ENCODE measurements at places on chromosomes 1 and 21.

DNA sequence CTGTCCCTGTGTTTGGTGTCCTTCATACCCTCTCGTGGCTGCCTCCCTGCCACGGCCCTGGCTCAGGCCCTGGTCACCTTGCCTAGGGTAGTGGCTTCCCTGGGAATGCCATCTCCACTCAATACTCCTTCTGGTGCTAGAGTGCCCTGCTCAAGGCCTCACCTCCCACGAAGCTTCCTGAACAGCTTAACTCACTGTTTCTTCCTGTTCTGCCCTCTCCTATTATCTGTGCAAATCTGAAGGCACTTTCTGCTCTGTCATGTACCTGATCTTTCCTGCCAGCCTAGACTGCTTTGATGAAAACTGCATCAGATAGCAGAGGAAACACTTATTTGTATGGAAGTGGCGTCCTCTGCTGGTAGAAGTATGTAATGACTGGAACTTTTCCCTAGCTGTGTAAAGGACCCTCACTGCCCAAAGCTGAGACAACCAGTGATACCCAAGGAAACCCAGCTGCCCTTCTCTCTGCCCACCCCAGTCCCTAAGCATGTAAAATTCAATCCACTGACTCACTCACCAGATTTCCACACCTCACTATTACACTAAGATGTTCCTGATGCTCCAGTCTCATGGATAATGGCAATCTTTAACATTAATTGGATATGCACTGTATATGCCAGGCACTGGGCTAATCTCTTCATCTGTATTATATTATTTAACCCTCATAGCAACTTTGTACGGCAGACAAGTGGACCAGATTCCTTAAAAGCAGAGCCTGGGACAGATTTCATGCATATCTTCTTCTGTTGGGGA lies 36.2 kb upstream of the BTG2 start:
- no peak for DNase-seq

DNA sequence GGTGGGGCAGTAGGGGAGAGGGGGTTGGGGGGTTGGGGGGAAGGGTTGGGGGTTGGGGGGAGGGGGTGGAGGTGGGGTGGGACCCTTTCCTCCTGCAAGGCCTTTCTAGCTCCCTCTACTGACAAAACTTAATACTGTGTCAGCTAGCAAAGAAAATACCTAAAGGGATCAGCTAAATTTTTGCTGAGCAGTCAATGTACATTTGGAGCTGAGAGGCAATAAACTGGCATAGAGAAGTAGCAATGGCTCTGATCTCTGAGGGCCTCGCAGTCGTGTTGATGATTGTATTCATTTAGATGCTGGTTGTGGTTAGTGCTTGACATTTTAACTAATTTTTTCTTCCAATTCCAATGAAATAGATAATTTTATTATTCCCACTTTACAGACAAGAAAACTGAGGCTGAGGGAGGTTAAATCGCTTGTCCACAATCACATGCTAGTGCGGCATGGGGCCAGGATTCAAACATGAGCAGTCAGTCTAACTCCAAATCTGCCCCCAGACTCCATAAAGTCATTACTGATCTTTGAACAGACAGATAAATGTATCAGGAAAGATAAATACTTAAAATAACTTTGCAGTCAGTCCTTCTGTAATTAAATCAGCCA lies 357.1 kb downstream of the DISC1 start:
- DNase-seq: no peak

- DNase-seq: no peak
These were observed 78.0 kb downstream of the SYT2 start for GRCh38 chr1:202632241-202632640.

DNA sequence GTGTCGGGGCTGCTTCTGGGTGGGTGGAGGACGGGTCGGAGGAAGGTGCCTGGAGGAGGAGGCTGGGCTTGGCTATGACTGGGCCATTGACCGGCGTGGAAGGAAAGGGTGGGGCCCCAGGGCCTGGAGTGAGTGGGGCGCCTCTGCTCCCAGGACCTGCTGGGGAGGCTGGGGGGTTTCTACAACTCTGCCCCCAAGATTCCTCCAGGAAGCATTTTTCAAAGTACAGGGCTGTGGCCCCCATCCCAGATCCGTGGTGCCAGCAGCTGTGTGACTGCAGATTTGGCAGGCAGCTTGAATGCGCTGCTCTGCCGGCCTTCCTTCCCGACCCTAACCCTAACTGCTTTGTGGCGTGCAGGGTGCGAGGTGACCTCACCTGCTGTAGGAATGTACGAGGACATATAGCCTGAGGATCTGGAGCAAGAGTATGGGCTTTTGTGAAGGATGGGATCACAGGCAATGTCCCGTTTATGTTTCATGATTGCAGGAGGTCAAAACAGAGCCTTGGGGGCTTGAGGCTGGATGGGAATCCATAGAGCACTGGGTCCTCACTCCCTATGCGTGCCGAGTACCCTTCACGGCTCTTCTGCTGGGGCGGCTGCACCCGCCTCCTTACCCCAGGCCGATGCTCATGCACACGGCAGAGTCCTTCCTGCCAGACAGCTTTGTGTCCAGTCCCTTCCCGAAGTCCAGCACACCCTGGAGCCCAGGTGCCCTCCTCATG lies 24.7 kb downstream of the TRPM2 start:
- DNase-seq: peak; percentile 70

GRCh38 chr1:28314547-28314941 lies 14.3 kb upstream of the MED18 start:
- no peak for DNase-seq

- peak; percentile 54 for DNase-seq
These were observed 53.6 kb downstream of the OLIG1 start for GRCh38 chr21:33123374-33124123.

DNA sequence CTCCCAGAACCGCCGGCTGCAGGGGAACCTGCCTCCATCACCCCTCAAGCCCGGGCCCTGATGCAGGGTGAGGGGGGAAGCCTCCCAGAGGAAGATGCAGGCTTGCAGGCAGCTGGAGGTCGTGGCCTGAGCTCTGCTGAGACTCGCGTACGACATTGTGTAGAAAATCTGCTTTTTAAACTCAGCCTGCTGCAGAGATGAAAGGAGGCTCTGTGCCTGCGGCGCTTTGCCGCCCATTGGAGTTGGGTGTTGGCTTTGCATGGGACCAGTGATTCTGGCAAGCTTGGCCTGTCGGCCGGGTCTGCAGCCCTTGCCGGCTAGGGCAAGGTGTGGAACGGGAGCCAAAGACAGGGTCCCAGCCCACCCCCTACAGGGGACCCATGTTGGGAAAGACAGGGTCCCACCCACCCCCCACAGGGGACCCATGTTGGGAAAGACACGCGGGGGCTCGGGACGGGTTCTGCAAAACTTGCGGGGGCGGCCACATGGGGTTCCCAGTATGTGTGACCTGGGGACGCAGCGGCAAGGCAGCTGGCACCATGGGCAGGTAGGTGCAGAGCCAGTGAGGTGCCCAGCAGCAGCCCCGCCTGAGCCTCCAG lies 55.6 kb downstream of the SLX9 start:
- peak; percentile 77 for DNase-seq

- DNase-seq: peak; percentile 79
These were observed 94.5 kb downstream of the SYT2 start for GRCh38 chr1:202615501-202616354.

- DNase-seq: peak; percentile 71
These were observed 9.8 kb upstream of the COL6A1 start for GRCh38 chr21:45971616-45972352.

GRCh38 chr1:83546874-83547273 lies 452.1 kb downstream of the TTLL7 start:
- no peak for DNase-seq

DNA sequence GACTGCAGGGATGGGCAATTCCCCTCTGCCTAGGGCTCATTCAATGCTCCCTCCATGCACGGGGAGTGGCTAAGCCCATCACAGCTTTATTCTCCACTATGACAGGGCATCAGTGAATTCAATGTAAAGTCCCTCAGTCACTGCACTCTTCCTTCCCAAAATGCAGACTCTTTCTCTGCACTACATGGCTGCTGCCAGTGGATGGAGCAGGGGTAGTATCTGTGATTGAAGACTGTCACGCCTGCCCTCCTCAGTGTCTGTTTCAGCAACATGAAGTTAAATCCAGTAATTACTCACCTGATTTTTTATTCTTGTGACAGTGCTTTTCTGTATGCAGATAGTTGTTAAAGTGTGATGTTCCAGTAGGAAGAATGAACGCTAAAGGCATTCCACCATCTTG lies 1323.2 kb downstream of the AMY1C start:
- no peak for DNase-seq

- DNase-seq: no peak
These were observed 42.0 kb upstream of the PCBP3 start for GRCh38 chr21:45601551-45601950.

DNA sequence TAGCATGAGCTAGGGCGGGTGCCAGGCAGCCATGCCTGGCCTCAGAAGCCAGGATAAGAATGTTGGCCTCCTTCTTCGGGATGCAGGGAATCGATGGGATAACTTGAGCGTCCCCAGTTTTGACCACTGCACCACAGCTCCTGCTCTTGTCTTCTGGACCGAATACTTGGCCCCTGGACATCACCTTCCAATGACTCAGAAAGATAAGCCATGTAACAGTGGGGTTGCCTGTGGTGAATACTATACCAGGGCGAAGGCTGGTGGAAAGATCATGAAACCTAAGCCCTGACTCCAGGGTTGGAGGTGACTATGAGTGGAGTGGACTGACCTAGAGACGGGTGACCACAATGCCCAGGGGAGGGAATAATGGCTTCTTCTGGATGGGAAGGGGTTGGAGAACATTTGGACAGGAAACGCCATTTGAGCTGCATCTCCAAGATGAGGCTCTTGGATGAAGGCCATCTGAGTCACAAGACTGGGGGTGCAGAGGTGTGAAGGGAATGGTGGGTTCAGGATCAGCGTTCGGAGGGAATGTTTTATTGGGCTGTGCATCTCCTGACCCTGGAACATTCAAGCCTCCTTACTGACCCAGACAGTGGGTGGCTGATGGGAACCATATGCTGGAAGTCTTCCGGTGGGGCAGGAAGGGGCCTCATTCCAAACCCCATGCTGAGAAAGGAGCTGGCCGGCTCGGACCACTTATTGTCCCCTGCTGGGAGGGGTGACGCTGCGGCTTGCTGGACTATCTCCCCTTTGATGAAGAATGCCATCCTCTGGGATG lies 18.5 kb upstream of the KCNE2 start:
- no peak for DNase-seq

- DNase-seq: no peak
These were observed 20.7 kb upstream of the PADI4 start for GRCh38 chr1:17287130-17287776.

DNA sequence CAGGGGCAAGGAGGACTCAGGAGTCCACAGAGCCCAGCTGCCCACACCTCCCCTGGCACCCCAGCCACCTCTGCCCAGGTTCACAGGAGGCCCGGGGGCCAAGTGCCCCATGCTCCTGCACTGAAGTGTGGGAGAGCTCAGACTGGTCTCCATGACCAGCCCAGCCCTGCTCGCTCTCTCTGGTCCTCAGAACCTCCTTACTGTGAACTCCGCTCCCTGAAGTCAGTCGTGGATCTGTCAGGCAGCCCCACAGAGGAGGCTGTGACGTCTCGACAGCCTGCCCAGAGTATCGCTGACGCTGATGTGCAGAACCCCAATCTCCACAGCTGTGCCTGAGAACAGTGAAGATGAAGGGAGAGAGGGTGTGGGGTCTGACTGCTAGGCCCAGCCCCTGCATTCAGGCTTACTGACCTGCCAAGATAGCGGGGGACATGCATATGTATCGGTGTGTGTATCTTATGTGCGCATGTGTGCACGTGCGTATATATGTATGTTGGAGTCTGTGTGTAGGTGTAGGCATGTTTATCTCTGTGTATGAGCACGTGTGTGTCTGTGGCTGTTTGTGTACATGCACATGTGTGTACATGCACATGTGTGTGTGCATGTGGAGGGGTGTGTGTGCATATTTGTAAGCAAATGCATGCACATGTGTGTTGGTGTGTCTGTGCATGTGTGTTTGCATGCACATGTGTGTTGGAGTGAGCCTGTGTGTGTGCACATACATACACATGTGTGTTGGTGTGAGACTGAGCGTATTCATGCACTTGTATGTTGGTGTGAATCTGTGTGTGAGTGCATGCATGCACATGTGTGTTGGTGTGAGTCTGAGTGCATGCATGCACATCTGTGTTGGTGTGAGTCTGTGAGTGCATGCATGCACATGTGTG lies 118.5 kb upstream of the ARHGEF16 start:
- no peak for DNase-seq

DNA sequence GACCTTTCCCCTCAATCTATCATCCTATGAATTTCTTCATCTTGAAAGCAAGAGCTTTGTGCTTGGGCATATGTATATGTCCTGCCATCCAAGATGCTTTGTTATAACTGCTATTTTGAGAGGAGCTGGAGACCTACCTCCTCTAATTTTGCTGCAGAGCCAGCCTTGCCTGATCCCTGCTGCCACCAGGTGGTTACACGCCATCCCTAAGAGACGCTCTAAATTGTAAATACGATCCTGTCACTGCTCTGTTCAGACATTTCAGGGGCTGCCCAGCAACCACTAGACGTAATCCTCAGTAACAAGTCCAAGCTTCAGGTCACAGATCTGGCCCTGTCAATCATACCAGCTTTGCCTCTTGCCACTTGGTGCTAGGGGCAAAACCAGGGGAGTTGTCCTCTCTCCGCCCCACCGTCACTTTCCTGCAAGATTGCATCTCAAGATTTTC lies 32.9 kb downstream of the GPA33 start:
- no peak for DNase-seq

GRCh38 chr1:209353053-209353452 lies 230.5 kb upstream of the CAMK1G start:
- DNase-seq: no peak

GRCh38 chr1:58649555-58649954 lies 50.3 kb downstream of the MYSM1 start:
- DNase-seq: no peak

- no peak for DNase-seq
These were observed 1260.6 kb downstream of the NCAM2 start for GRCh38 chr21:22258821-22259220.

GRCh38 chr1:1256956-1257871 lies 10.7 kb upstream of the C1QTNF12 start:
- DNase-seq: no peak

GRCh38 chr1:48851638-48852037 lies 74.9 kb upstream of the BEND5 start:
- no peak for DNase-seq

DNA sequence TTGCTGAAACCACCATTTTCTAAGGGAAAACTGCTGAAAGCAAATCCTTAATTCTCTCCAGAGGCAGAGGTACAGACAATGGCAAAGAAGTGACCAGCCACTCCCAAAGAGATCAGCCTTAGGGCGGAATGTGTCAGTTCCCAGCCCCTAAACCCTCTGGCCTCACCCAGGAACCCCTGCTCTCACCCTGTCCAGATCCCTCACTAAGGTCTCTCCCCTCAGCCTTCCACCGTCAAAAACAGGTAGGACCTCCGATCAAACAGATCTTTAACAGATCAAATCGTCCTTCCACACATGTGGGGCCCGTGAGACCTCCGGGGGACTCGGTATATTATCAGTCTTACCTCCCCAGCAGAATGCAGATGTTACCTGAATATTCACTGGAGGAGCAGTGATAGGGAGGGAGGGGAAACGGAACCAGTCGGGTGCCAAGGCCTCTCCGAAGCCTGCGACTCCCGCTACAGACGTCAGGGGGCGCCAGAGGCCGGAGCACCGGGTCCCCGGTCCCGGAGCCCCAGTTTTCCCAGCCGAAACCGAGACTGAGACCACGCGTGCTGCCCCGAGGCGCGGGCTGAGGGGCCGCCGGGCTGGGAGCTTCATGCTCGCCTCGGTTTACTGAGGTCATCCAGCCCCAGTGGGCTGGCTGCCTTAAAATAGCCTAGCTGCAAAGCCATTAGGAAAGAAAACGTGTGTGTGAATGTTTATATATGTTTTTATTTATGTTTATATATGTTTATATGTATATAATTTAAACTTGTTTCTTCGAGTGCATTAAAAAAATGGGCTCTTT lies 23.6 kb downstream of the GPA33 start:
- peak; percentile 94 for DNase-seq

GRCh38 chr1:164637461-164638375 lies 78.7 kb downstream of the PBX1 start:
- no peak for DNase-seq

All from aorta (tissue), 5 donors.